ENCODE measurements at places on chromosomes 5 and 9. TPM values are rescaled to one million over a fixed set of nuclear protein-coding genes. Genes with fewer than 3 reads are reported as not detected.
A peak's percentile ranks its signal among the peaks of the same experiment; 100 is the strongest.

GRCh38 chr5:56343988-56344387 lies 110.9 kb upstream of the ANKRD55 start:
- no peak for DNase-seq

IFNE gene
- total RNA-seq, result 0.25 TPM

DNA sequence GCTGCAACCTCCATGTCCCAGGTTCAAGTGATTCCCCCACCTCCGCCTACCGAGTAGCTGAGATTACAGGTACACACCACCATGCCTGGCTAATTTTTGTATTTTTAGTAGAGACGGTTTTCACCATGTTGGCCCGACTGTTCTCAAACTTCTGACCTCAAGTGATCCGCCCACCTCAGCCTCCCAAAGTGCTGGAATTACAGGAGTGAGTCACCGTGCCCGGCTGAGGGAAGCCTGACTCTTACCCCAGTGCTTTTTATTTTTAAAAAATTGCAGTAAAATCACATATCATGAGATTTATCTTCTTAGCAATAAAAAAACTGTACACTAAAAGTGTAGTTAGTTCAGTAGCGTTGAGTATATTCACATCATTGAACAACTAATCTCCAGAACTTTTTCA lies 105.3 kb downstream of the SLIT3 start:
- DNase-seq, result no peak

- no peak for DNase-seq
Observed at GRCh38 chr5:145979270-145980223, 43.2 kb downstream of the SH3RF2 start.

GRCh38 chr9:111902391-111903139 lies 6.0 kb downstream of the UGCG start:
- DNase-seq, result no peak

DNA sequence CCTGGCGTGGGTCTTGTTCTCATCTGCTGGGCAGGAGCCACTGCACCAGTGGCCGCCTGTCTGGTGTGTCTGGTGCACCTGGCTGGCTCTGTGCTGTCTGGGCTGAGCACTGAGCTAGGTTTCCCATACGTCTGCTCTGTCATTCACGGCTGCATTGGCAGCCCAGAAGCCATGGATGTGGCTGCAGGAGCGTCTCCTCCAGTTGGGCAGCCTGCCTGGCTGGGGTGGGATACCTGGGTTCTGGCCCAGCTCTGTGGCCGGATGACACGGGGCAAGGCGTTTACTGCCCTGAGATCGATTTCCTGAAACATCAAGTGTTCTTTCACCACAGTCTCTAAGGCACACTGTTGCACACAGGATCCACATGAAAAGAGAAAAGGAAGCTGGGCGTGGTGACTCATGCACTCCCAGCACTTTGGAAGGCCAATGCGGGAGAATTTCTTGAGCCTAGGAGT lies 25.5 kb upstream of the SLC25A51 start:
- DNase-seq, result no peak

SHISAL2B gene
- not detected for total RNA-seq

GRCh38 chr5:150595466-150596031 lies 44.9 kb upstream of the SYNPO start:
- DNase-seq, result no peak

GRCh38 chr5:150656191-150657132 lies 4.6 kb upstream of the MYOZ3 start:
- DNase-seq, result peak; percentile 91

GRCh38 chr5:4384649-4385048 lies 755.5 kb upstream of the ADAMTS16 start:
- DNase-seq, result no peak

DNA sequence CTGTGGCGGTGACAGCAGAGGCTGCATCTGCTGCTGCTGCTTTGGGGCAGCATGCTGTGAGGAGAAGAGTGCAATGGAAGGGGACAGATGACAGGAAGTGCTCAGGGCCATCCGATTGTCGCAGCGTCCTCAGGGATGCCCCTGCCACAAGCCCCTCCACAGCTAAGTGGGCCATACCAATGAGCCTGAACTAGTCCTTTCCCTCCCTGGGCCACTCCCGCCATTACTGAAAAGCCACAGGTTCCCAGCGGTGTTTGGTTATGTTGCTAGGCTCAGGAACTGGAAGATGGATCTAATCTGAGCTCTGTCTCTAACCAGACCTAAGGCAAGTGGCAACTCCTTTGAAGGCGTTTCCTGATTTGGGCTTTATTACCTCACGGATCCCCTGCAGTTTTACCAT lies 109.2 kb downstream of the GAPVD1 start:
- no peak for DNase-seq

GRCh38 chr5:124671193-124671592 lies 75.2 kb downstream of the ZNF608 start:
- no peak for DNase-seq

- DNase-seq, result no peak
Observed at GRCh38 chr5:145960848-145961600, 24.6 kb downstream of the SH3RF2 start.

MOCS2 gene
- total RNA-seq, result 15.2 TPM

GRCh38 chr5:3489239-3489843 lies 106.3 kb upstream of the IRX1 start:
- DNase-seq, result no peak

- DNase-seq, result peak; percentile 94
Observed at GRCh38 chr9:137188490-137189296, at the start of the genes ANAPC2 and SSNA1. ANAPC2 (minus strand) TSS chr9:137188560; CDS start chr9:137188532, 28 bp downstream. SSNA1 (plus strand) TSS chr9:137188676; CDS start chr9:137188727, 51 bp downstream.

DNA sequence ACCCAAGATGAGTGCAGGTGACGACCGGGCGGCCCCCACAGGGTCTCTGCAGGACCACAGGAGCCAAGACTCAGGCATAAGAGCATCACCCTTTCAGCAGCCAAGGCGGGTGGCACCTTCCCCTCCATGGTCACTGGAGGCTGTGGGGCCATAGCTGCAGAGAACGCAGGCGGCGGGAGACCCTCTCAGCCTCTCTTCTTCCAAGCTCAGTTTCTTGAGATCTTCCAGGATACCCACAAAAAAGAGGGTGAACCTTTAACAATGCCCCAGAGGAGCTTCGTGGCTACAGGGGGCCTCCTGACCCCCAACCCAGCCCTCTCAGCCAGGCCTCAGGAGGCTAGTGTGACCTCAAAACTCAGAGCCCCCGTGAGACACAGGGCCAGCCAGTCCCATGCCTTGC lies 5.8 kb upstream of the TBC1D9B start:
- DNase-seq, result no peak

- no peak for DNase-seq
Observed at GRCh38 chr9:125146247-125146646, 2.9 kb upstream of the SCAI start.

DNA sequence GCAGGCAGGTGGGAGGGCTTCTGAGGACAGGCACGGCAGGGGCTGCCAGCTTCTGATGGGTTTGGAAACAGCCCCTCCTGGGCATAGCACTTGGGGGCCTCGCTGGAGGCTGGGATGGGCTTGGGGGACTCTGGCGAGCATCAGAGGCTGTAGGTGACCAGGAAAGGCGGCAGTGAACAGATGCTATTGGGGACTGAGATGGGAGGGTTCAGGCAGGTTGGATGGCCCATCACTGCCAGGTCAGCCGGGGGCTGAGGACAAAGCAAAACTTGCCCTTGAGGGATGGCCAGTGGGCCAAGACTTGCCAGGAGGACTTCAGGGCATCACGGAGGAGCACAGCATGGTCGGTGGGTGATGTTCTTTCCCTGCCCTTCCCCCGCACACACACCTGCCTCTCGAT lies 6.7 kb downstream of the AIF1L start:
- DNase-seq, result no peak

DNA sequence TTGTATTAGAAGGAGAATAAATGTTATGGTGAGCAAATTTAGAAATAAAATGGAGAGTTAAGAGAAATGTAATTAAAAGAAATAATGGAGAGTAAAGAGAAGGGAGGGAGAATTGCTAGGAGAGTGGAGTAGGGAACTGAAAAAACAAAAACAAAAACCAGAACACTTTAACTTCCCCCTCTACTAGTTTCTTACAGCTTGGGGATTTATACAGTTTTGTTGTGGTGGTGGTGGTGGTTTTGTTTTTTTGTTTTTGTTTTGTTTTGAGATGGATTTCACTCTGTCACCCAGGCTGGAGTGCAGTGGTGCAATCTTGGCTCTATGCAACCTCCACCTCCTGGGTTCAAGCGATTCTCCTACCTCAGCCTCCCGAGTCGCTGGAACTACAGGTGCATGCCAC lies 322.4 kb downstream of the TMEM167A start:
- no peak for DNase-seq

DNA sequence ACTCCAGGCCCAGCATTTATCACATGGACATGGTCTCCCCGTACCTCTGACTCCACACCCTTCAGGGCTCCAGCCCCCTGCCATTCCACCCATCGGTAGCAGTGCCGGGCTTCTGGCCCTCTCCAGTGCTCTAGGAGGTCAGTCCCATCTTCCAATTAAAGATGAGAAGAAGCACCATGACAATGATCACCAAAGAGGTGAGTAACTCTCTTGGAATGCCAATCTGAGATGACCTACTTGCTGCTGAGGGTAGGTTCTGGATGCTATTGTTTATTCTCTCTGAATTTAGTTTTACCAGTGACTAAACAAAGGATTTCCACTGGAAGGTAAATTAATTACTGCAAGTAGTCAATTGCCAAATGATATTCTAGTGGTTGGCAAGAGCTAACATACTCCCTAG lies 80.8 kb downstream of the TLE4 start:
- no peak for DNase-seq

DNA sequence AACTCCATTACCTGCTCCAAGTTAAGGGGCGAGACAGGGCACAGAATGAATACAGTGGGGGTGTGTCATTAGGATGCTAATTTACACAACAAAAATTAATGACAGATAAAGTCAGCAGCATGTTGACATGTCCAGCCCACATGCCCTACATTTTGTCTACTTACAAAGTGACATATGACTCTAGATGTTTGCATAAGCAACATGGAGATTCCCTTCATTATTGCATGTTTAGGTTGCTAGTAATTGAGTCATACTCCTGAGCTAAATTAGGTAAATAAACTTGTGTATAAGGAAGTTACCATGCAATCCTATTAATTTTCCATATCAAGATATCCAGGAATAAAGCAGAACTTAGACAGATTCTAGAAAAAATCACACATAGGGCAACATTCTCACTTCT lies 232.2 kb downstream of the PDE4D start:
- no peak for DNase-seq

GRCh38 chr9:89606049-89606623 lies 1.3 kb downstream of the GADD45G start:
- peak; percentile 14 for DNase-seq

CXXC5 gene
- 5.1 TPM for total RNA-seq

- no peak for DNase-seq
Observed at GRCh38 chr5:78591972-78592700, 56.4 kb downstream of the LHFPL2 start.

DNA sequence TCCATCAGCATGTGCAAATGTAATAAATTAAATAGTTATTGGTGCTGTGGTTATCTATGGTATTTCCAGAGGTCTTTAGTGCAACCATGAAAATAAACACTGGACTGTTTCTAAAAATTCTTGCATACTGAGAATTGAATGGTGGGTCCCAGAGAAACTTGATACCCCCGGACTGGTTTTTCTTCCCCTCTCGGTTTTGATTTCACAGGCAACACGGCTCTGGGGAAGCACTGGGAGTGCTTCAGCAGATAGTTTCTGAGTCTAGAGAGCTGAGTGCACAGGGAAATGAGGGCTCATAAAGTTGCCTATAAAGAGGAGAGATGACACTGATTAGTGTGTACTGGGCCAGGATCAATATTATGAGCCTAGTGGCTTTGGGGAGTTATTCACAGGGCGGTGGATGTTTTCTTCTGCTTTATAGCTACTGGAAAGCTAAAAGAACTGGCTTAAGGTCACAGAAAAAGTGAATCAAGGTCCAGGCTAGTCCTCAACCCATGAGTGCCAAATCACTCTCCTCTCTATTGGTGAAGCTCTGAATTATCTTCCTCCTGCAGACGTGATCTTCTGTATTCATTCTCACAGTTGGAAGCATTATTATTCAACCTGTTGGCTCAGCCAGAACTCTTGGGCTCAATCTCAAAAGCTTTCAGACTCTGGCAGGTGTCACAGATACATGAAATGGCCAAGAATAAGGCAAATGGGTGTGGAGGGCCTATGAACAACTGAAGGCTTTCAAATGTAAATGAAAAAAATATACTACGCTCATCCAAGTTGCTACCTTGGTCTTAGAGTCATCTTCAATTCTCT lies 170.2 kb upstream of the HMHB1 start:
- no peak for DNase-seq

BTNL3 gene
- total RNA-seq, result not detected

GRCh38 chr5:89388872-89389271 lies 505.9 kb upstream of the MEF2C start:
- no peak for DNase-seq

TMEM245 gene
- 57.9 TPM for total RNA-seq
